ENCODE measurements at places on chromosomes 4 and X.

DNA sequence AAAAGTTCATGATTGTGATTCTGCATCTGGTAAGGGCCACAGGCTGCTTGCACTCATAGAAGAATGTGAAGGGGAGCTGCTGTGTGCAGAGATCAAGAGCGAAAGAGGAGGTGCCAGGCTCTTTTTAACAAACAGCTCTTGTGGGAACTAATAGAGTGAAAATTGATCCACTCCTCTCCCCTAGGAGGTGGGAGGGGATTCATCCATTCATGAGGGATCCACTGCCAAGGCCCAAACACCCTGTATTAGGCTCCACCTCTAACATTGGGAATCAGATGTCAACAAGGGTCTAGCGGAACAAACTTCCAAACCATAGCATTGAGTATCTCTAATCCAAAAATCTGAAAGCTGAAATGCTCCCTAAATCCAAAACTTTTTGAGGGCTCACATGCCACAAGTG, 16.4 kb upstream of the PPID start:
- DNase-seq, result no peak

GRCh38 chr4:68148800-68149685, 19.4 kb upstream of the TMPRSS11F start:
- DNase-seq, result no peak

DNA sequence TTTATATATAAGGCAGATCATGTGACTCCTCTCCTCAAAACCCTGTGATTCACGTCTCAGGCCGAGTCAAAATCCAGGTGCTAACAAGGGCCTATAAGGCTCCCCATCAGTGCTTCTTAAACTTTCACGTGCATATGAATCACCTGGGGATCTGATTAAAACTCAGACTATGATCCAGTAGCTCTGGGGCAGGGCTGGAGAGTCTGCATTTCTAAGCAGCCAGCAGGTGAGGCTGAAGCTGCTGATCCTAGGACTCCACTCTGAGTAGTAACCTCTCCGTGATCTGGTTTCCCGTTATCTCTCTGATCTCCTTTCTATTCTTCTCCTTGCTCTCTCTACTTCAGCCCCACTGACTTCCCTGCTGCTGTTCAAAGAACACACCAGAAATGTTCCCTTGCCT, 252.4 kb upstream of the RPS6KA3 start:
- DNase-seq, result no peak

GRCh38 chr4:6028168-6028567, 9.9 kb upstream of the C4orf50 start:
- DNase-seq, result no peak

DNA sequence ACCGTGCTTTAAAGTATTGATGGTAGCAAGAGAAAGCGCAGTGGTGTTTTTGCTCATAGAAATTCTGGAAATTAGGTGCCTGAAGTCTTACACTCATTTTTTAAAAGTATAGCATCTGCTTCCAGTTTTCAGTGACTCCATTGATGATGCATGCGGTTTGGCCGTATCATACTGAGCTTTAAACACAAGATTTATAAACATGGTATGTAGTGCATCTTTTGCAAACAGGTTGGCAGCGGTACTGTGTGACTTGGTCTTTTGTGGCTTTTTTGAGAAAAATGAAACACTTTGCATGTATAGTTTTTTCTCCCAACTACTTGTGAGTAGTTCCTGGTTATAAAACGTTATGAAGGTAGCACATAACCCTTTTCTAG, 2.0 kb downstream of the DDX3X start:
- no peak for DNase-seq

- DNase-seq, result no peak
These were observed 207.2 kb upstream of the CNKSR2 start for GRCh38 chrX:21167011-21167410.

DNA sequence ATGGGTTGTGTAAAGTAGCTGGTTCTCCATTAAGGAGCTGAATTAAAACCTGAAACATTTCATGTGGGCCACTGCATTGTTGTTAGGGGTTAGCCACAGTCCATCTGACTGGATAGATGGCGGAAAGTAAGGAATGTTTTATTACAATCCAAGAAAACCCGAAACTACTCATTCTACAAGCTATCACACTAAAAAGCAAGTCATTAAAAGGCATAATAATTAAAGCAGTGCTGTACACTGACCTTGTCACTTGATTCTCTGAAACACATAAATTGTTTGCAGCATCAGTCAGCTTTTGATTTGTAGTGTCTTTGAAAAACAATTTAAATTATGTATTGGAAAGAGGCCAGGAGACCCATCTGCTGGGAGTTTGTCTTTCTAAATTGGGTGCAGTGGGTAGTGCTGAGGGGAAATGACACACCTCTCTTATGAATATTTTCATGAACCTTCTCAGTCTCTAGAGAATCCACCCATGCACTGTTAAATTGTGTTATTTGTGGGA, 75.7 kb upstream of the ANK2 start:
- no peak for DNase-seq

GRCh38 chr4:39469429-39470077, 10.7 kb downstream of the LIAS start:
- peak; percentile 69 for DNase-seq

DNA sequence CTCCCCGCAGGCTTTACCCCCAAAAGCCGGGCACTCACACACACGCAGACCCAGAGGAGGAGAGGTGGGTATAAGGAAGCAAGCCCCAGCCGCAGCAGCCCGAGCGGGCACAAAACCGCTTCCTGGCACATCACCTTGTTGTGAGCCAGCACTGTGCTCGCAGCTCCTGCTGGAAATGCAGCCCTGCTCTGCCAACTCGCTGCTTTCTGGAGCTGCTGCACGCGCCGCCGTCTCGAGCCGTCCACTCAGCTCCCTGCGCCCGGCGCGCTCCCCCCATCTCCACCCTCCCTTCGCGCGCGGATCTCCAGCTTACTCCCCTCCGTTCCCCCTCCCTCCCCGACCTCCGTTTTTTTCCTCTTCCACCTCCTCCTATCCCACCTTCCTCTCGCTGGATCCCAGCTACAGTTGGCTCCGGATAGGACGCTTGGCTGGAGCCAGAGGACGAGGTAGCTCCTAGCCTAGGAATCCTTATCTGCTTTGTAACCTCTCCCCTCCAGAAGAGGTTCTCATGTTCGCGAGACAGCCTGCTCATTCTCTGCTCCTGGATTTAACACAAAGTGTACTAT, at the start of gene SPOCK3:
Gene SPOCK3, minus strand, starts transcription at position 179 of the 566 bp plus-strand sequence.
- DNase-seq, result no peak

GRCh38 chr4:158998624-158999023, 104.3 kb upstream of the RAPGEF2 start:
- no peak for DNase-seq

- no peak for DNase-seq
These were observed 88.2 kb downstream of the GLUD2 start for GRCh38 chrX:121135488-121136207.

- no peak for DNase-seq
These were observed 157.1 kb downstream of the CDS1 start for GRCh38 chr4:84740057-84740456.

DNA sequence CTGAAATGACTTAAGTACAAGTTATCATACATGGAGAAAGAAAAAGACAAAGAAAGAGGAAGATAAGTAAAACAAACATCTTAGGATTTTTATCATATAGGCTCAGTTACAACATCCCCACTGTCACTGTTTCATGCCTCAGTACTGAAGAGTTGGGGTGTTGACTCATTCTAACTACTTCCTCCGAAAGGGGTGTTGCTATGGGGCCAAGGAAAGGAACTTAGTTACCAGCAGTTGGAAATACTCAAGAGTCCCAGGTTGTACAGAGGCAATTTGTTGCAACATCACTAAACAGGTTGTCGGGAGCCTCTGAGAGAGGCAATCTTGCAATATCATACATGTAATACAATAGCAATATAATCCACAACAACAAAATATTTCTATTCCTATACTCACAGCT, 1264.7 kb downstream of the PCDH7 start:
- no peak for DNase-seq

DNA sequence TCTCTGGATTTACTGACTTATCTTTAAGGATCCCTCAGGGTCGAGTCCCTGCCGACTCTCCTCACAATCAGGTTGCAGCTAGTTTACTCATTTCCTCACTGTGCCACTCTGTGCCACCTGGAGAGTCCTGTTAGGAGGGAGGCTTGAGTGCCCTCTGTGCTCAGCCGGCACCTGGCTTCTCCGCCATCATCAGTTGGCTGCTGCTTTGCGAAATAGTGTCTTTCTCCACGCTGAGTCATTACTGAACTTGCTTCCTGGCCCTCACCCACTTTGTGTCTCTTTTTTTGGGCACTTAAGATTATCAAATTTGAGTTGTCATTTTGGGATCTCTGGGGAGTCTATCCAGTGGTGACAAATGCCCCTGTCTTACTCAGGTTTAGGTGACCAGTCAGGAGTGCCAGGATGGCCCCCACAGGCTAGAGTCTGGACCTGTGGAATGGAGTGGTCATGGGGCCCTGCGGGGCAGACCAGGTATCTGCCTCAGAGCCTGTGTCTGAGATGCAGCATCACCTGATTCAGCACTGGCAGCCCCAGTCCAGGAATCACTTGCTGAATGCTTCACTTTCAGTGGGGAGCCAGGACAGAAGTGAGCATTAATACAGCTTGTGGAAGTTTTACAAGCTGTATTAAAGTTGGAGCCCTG, 37.7 kb downstream of the JADE1 start:
- DNase-seq, result no peak

- no peak for DNase-seq
These were observed 11.7 kb downstream of the ALB start for GRCh38 chr4:73415807-73416238.

GRCh38 chrX:110131031-110131430, 128.1 kb downstream of the TMEM164 start:
- DNase-seq, result no peak

DNA sequence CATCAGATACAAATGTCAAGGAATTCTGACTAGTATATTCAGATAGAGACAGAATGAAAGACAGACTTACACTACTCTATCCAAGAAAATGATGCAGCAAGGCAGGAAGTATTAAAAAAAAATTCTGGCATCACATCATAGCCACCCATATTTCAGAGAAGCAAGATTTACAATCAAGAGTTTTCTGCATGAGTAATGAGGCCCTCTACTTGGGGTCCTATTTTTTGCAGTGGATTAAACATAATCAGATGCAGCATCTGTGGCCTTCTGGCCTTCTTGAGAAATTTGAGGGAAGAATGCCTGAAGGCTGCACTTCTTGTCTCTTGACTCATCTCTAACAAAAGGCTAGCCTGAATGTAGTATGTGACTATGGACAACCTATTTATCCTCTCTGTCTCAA, 48.2 kb upstream of the SLIT2 start:
- no peak for DNase-seq

GRCh38 chr4:3213106-3213425, 35.9 kb upstream of the MSANTD1 start:
- no peak for DNase-seq

- DNase-seq, result no peak
These were observed 67.2 kb downstream of the FNIP2 start for GRCh38 chr4:158836002-158836369.

- DNase-seq, result no peak
These were observed 2.8 kb upstream of the GSX2 start for GRCh38 chr4:54097152-54097551.

GRCh38 chr4:159508917-159509500, 406.1 kb downstream of the RAPGEF2 start:
- no peak for DNase-seq

DNA sequence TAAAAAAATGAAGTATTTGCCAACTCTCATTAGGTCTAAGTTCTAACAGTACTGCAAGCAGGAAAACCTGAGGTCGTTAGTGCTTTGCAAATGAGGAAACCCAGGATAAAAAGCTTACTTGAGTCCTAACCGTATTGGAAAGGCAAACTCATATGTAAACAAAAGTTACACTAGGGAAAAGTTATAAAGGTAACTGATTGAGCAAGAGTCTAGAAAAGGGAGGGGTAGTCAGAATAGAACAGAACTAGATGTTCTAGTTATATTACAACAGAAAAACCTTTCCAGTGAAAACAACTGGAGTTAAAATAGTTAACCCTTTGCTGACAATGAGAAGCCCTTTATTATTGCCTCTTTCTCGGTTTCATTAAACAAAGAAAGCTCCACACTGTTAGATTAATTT, 66.4 kb upstream of the MAOA start:
- DNase-seq, result no peak

DNA sequence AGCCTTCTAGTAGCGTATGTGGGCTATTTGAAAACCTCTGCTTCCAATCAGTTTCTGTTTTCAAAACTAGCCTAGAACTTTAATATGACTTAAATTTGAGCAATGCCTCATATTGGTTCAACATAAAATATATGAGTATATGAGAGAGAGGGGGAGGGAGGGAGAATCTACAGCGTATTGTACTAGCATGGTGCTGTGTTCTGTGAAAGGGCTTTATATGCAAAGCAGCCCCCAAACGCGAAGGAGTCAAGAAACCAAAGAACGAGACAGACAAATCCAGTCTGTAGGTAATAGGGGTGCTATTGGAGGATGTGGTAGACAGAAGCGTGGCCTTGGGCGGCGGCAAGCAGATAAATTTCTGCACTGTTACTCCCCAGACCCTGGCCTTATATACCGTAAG, 784 bp upstream of the ANXA5 start:
- peak; percentile 25 for DNase-seq

- peak; percentile 7 for DNase-seq
These were observed 98.4 kb downstream of the AREG start for GRCh38 chr4:74543231-74543781.

DNA sequence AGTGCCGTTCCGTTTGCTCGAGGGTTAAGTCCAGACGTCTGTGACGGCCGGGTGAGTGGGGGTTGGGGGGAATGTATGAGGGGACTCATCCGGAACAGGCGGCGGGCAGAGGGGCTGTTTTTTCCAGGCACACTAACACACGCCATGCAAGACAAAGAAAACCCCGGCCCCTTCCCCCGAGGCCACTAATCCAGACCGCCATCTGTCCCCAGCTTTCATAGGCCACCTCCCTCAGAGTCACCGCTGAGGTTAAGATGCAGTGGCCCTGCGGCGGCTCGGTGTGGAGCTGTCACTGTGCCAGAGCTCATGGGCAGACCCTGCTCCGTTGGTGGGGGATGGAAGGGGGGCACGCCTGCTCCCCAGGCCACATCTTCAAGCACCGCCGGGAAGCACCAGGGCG, 34.1 kb downstream of the SORCS2 start:
- DNase-seq, result no peak

DNA sequence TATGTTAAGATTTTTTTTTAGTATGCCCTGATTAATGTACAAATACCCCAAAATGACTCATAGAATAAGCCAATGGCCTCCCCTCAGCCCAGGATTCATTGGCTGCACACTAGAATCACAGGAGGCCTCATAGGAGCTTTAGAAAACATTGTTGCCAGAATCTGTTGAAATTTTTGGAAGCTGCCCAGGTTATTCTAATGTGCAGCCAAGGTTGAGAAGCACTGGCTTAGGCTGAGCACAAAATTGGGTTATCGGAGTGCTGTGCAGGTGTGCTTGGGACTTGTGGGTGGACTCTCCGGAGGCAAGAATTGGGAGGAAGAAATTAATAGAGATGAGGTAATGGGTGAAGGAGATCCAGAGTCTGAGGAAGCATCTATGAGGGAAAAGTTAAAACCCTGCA, 41.3 kb upstream of the VCX start:
- DNase-seq, result no peak

DNA sequence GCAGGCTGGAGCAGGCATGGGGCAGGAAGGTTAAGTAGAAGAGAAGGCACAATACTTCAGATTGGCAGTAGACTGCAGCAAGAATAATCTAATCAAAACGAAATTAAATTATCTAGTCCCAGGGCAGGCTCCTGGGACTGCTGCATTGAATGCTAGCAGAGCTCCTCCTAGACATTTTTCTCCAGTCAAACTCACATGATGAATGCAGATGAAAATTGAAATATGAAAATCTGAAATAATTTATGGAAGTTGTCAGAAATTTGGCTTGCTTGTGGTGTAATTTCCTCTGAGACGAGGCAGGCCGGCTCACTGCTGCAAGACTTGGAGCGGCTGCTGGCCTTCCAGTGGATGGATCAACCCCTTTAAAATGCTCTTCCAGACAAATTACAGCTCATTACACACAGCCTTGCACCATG, 78.0 kb upstream of the TMEM33 start:
- DNase-seq, result no peak
